ENCODE measurements at places on chromosomes 11 and 22. TPM values are rescaled to one million over a fixed set of nuclear protein-coding genes. Genes with fewer than 3 reads are reported as not detected.

DNA sequence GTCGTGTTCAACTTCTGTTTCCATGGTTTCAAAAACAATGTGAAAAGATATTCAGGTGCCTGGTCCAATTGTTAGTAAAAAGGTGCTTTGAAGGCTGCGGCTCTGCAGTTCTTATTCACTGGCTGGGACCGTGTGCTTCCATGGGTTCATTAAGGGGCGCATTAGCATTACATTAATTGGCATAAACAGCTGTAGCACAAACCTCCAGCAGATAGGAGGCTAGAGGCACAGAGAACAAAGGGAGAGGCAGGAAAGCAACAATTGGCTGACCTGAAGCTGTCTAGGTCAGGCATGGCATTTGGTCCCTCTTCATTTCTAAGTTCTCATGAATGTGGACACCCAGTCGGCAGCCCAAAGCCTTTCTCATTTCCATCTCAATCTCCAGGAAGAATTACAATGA is 16.6 kb downstream of the PAK1 start:
- DNase-seq = no peak

DNA sequence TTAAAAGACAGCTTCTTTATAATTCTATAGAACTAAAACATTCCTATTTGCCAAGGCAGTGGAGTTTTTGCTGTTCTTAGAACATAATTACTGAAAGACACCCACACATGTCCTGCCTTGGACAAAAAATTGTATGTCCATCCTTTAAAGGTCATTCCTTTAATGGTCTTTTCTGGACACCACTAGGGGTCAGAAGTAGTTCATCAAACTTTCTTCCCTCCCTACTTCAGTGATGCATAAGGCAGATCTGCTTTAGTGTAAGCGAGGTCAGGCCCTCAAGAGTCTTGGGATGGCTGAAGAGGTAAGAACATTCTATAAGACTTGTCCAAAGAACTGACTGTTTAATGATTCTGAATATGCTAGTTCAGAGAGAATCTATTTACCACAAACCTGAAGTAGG is 4.3 kb upstream of the OR51V1 start:
- no peak for DNase-seq

DNA sequence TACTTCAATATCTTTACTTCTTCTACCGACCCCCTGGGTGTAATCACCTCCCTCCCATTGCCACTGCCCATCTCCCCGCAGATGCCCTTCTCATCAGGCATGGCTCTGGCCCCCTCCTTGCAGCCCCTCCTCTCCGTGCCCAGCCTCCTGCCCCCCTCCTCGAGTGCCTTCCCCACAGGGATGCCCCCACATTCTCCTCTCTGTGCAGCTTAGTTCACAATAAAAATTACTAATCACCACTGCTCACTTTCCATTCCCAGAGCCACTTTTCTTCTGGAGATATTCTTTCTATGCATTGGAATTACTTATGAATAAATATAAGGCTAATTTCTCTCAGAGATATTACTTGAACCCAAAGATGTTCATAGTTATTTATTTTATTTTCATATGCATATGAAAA is 22.1 kb downstream of the IFITM10 start:
- no peak for DNase-seq

DNA sequence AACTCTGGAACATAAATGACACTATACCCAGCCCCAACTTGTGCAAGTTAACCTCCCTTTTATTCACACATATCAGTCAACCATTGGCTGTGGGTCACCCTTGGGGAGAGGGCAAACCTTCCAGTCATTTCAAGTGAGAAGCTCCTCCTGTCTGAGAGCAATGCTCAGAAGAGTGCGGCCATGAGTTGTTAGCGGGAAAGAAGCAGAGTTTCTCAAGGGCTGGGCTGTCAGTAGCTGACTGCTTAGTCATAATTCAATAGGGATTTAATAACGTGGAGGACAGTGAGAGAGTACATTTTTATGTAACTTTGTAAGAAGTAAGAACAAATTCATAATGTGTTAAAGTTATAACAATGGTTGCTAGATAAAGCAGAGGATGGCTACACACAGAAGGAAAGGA is 5.1 kb downstream of the PATE2 start:
- DNase-seq = no peak

DNA sequence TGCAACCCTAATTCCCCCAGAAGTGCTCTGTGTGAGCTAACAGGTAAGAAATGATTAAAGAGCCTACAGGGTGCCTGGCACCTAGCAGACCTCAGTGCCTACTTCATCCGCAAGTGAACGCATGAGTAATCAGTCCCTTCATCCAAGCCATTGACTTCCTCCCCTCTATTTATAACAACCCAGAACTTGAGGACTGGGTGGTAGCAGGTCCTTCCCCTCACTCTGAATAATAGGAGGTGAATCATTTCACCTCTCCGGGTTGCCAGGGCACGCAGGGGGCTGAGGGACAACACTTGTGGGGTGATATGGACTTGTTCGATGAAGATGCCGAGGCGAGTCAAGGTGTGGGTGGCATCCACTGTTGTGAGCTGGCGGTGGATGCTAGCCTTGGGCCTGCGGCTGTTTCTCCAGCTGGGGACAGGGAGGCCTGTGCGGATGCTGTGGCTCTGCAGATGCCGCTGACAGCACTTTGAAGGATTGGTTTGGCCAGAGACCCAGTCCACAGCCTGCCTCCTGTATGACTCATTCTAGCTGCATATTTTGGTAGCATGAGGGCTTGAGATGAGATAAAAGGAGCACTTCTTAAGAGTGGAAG is 11.7 kb upstream of the SORL1-AS1 start:
- no peak for DNase-seq

DNA sequence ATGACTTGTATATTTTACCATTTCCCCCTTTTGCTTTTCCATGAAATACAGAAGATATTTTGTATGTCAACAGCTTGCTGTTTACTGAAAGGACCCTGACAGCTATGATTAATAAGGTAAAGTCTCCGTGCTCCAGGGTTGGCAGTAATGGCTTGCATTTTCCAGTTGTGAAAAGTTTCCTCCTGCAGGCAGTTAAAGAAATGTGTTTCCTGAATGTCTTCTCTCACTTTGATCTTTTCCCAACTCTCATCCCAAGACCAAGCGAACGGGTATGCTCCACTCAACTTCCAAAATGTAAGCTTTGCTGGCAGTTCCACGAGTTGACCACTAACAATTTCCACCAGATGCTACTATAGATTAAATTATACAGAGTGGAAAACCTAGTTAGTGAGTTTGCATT is 8.9 kb downstream of the FIBIN start:
- no peak for DNase-seq

DNA sequence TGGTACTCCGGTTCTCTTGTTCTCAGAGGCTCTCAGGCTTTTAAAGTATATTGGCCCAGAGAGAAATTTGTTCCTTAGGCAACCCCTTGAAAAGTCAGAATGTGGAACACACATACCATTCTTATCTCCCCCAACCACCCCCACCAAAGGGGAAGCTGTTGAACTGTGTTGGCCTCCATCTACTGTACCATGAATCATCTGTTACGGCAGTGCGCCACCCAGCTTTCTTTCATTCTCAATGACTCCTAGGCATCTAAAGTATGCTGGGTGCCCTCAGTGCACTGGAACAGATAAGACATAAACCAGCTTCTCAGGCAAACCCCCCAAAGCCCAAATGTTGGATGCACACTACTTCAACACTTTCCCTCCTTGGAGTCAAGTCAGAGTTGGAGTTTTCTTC is 696.2 kb upstream of the TENM4 start:
- no peak for DNase-seq

DNA sequence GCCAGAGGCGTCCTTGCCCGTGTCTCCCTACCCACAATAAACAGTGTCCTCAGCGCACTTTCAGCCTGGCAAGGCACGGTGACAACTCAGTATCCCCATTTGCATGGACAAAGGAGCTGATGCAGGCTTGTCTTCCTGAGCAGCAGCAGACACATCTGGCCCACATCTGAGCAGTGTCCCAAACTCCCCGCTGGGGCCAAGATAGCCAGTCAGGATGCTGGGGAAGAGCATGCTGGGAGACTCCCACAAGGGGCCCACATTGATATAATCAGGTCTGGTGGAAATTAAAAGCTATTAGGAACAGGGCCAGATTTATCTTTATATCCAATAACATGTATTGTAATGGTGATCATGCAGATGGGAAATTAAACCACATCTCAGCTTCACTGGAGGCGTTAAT is 24.7 kb downstream of the DSCAML1 start:
- DNase-seq = no peak

DNA sequence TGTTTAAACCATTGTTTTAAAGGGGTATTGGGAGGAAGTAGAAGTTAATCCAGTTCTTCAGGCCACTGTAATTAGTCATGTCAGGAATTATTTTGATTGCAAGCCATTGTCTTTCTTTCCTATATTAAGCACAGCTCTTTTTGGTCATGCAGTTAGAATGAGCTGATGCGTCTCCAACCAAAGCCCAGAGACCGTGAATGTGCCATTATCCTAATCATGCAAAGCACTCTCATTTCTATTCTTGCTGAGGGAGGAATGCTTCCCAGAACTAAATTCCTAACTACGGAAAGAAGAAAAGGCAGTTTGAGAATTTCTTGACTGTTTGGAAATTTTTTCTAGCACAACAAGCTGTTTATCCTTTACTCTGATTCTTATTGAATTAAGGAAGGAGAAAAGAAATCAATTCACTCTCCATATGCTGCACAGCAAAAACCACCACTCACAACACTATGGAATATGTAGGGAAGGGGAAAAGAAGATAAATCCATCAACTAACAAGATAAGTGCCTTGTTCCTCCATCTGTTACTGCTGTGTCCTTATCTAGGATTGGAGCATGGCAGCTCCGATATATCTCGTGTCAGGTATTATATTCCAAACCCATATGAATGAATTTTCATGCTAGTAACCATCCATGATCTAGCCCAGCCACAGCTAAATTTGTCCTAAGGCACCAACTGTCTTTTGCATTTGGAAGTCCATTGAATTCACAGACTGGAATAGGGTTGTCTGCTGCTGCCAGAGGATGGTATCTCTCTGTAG is 70.8 kb downstream of the NTM start:
- no peak for DNase-seq

DNA sequence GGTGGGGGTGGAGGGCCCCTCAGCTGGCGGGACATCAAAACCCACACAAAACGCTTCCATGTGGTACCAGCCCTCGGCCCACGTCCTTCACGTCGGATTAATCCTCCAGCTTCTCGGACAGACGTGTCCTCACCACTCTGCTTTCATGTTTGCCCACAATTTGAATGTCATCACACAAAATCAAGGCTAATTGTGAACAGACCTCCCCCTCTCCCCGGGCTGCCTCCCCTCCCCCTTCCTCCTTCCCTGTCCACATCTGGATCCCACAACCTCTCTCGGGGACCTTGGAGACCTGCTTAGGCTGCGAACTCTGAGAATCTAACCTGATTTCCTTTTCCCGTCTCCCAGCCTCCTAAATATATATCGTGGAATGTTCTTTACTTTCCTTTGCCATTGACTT is 262.9 kb downstream of the MN1 start:
- DNase-seq = no peak

DNA sequence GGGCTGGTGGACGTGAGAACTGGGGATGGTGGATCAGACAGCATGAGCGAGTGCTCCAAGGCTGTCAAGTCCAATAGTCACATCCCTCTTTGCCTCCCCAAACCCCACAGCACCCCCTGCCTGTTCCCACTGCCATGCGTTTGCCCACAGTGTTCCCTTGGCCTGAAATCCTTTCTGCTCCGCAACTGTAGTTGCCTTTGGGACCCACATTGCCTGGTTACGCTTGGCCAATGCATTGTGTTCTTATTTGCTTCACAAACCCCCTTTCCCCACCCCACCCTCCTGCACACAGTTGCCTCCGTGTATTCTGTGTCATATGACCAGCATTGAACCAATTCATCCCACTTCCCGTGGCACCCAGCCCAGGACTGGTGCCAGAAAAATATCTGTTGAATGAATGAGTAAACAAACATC is 2.1 kb upstream of the KIAA0930 start:
- DNase-seq = no peak

- no peak for DNase-seq
Measured at GRCh38 chr11:33885338-33886005, 6.4 kb downstream of the LMO2 start.

LRRN4CL gene
- 0.75 TPM for polyA plus RNA-seq

TEX54 gene
- polyA plus RNA-seq = 1.3 TPM

FXYD6 gene
- polyA plus RNA-seq = 24.1 TPM

TBX1 gene
- polyA plus RNA-seq = 0.96 TPM

CABP7 gene
- polyA plus RNA-seq = 0.52 TPM

UBE4A gene
- polyA plus RNA-seq = 40.6 TPM

GGTLC2 gene
- polyA plus RNA-seq = 0.07 TPM

C11orf42 gene
- polyA plus RNA-seq = not detected

SPATA19 gene
- 0.05 TPM for polyA plus RNA-seq

ABCG4 gene
- 2.8 TPM for polyA plus RNA-seq

All from thymus (tissue), 14 donors.